Stimulated activated CD4-positive, alpha-beta T cell treated with anti-CD3 and anti-CD28 coated beads, Interleukin-2, amount 100 ng/mL, for 24 hours (primary cell): ENCODE measurements at places on chromosomes 6 and 20.

- no peak for DNase-seq
Measured at GRCh38 chr20:58986286-58986967, 5.4 kb downstream of the NELFCD start.

GRCh38 chr6:38043259-38043753 is 223.8 kb downstream of the ZFAND3 start:
- DNase-seq: no peak

- DNase-seq: peak; percentile 26
Measured at GRCh38 chr20:62066983-62067433, 1.3 kb upstream of the TAF4 start.

DNA sequence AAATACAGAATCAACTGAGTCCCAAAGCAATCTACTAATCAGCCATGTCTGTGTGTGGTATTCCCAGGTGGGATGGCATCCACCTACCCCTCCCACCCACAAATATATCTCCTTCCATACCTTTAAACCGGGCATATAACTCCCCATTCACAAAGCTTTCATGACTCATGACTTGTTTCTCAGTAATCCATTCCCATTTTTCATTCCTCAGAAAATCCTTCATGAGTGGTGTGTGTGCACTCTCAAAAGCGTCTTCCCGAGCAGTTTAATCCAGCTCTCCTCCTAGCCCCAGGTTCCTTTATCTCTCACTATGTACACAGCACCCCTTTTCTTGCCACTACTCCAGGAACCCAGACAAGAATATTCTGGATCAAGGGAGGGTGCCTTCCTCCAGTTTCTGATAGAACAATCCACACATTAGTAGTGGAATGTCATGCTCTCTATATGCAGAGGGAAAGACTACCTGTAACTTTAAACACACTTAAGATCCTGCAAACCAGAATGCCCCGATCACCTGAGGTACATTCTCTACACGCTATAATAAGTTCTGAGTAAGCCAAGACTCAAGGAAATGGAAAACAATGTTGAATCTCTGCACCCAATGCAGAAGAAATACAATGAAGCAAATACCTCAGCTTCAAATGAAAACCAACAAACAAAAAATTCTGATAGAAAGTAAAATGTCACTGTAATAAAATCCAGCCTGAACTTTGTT is 55.7 kb upstream of the IPCEF1 start:
- no peak for DNase-seq

GRCh38 chr6:157481189-157481864 is 100.3 kb downstream of the ZDHHC14 start:
- no peak for DNase-seq

DNA sequence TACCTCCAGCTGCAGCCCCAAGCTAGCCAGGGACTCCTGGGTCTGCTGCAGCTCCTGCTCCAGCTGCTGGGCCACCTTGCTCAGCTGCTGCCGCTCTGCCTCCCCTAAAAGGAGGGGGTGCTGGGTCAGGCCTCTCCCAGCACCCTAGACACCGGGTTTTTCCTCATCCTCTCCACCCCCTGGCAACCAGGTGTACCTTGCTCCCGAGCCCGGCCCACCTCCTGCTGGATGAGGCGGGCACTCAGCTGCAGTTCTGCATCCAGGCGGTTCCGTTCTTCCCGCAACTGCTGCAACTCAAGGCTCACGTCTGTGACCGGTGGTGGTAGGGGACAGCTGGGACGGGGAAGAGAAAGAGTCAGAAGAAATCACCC is 6.1 kb upstream of the PSORS1C2 start:
- no peak for DNase-seq

DNA sequence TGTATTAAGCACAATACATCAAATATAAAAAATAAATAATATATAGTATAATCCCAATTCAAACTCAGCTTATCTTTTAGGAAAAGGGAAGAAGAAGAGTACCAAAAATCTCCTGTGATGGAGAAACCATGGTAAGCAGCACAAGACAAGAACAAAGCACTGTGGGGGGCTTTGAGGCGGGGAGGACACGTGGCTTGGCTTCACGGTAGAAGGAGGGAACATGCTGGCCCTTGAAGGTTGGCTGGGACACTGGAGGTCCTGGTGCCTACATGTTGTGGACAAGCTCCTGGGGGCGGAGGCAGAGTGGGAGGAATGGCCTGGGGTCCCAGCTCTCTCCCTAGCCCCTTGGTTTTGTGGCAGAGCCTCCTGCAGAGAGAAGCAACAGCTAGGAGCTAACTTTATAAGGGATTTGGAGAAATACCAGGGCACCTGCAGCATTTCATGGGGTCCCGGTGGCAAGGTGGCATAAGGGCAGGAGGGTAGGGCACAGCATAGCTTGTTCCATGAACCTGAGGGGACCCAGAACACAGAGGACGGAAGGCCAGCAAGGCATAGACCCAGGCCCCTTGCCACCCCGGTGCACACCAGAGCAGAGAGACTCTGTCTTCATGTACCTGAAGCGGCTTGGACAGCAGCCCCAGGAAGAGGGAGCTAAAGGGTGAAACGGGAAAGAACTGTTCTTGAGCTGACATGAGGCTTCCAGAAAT is 72.0 kb downstream of the LY86 start:
- no peak for DNase-seq

DNA sequence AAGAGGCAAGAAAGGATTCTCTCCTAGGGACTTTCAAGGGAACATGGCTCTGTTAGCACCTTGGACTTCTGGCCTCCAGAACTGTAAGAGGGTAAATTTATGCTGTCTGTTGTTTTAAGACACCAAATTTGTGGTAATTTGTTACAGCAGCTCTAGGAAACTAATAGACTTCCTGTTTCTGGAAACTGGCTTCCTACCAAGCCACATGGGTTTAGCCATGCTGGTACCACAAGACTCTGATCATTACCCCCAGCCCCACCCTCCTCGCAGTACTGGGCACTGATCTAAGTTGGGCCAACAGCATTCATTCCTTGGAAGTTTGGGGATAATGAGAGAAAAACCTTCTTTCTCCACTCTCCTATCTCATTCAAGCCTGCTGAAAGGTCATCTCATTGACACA is 109.5 kb upstream of the SMLR1 start:
- no peak for DNase-seq

DNA sequence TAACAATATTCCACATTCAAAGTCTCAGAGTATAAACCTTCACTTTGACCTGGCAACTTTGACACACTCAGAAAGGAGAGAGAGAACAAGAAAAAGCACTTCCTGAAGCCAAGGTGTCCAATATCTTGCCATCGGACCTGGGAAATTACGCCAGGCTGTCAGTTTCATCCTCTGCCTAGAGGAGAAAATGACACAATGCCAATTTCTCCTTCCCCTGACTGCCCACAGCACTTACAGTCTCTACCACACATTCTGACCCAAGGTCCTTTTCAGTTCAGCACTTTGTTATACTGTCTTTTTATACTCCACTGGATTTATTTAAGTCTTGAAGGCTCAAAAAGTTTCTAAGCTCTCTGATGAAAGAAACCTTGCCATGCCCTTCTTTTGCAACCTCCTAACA is 250.4 kb downstream of the GMPR start:
- DNase-seq: no peak

- no peak for DNase-seq
Measured at GRCh38 chr6:112571488-112572270, 224.5 kb downstream of the RFPL4B start.

GRCh38 chr6:90846824-90847223 is 260.0 kb upstream of the MAP3K7 start:
- DNase-seq: no peak

DNA sequence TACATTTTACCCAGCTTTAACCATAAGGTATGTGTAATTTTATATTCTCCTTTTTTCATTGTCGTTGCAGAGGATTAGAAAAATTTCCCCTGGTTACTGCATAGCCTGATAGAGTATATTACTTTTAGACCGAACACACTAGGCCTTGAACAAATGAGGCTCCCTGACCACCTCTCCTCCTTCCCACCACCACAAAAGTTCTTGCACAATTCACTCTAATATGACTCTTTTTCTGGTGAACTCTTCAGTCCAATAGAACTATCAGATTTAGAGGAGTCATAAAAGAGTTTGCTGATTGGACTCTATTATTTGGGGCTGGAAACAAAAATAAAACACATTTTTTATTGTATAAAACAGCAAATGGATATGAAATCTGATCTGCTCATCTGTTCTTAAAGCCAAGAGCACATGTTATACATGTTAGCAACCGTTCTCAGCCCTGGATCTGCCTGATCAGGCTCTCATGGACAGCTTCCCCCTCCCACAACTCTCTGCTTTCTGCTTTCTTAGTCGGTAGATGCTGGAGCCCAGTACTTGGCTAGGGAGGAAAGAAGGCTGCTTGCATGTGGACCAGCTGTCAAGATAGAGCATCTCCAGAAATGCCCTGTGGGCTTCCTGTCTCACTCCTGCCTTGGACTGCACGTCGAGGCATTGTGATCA is 83.5 kb downstream of the CD164 start:
- no peak for DNase-seq

GRCh38 chr6:169388395-169389166 is 134.9 kb upstream of the THBS2 start:
- no peak for DNase-seq
